Activated naive CD4-positive, alpha-beta T cell treated with anti-CD3 and anti-CD28 coated beads, Interleukin-2, amount 10 ng/mL, durations not matched to agents 7 days and 5 days (primary cell): ENCODE measurements at places on chromosomes 1 and 21.

DNA sequence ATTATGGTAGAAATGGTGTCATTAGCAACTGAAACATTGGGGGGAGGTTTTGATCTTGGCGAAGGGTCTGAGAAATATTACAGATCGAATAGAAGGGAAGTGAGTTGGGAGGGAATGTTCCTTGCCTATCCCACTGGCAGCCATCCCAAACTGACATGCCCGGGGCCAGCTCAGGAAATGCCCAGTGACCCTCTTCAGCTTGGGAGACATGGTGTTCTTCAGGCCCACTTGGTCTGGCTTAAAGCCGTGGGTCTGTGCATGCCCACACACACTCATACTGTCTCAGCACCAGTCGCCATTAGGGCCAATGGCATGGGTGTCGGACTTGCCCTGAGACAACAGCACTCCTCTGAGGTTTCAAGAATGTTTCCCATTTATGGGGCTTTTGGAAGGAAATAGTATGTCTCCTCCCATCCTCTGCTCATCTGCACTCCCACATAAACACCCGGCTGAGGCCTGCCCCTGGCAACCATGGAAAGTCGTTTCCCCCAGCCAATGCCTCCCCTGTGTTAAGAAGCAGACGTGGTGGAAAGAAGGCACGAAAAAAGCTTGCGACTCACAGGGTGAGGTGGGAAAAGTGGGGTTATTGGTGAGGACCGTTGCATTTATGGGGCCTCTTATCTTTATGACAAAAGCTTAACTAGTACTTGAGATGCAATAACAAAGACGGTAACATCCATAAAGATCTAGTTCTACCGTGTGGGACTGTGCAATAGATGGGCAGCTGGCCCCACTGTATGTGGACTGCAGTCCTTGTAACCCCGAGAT, 2.0 kb downstream of the RNF186 start:
- no peak for DNase-seq

GRCh38 chr1:162367772-162368171, 8.9 kb downstream of the SPATA46 start:
- no peak for DNase-seq

GRCh38 chr21:41622831-41623548, 115.0 kb upstream of the TMPRSS2 start:
- no peak for DNase-seq

DNA sequence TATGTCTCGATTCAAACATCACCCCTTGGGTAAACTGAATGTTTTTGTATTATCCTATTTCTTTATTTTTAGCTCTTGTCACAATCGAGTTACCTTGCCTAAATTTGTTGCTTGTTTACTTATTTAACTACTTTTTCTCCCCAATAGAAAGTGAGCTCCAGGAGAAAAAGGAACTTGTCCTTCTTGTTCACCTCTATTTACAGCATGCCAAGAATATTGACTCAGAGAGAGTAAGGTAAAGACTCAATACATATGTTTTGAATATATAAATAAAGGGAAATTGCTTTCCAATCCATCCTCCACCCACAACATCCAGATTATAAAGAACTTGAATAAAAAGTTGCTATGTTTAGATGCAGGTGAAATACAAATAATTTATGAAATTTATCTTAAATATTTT, 107.3 kb upstream of the PDC start:
- no peak for DNase-seq
